Peyer's patch (tissue), 4 donors: ENCODE measurements at places on chromosomes 3 and 15. TPM values are rescaled to one million over a fixed set of nuclear protein-coding genes. Genes with fewer than 3 reads are reported as not detected.

Gene RASSF1
- total RNA-seq: 28.5 TPM

Gene SH2D7
- 3.3 TPM for total RNA-seq

Gene GUCA1C
- total RNA-seq: not detected

Gene RBP2
- 315 TPM for total RNA-seq

Gene ARMC8
- total RNA-seq: 77.2 TPM

Gene C3orf22
- total RNA-seq: not detected

Gene ST8SIA2
- total RNA-seq: not detected

Gene NMNAT3
- total RNA-seq: 13.5 TPM

Gene UCN2
- total RNA-seq: not detected

Gene CA12
- 33.0 TPM for total RNA-seq

Gene CHRNA3
- not detected for total RNA-seq

Gene TMCO5A
- not detected for total RNA-seq

Gene SLC9C1
- total RNA-seq: 0.67 TPM

Gene GATM
- 196 TPM for total RNA-seq

Gene FHIT
- 16.9 TPM for total RNA-seq

Gene MYO5C
- total RNA-seq: 60.2 TPM

Gene MIX23
- total RNA-seq: 32.8 TPM

DNA sequence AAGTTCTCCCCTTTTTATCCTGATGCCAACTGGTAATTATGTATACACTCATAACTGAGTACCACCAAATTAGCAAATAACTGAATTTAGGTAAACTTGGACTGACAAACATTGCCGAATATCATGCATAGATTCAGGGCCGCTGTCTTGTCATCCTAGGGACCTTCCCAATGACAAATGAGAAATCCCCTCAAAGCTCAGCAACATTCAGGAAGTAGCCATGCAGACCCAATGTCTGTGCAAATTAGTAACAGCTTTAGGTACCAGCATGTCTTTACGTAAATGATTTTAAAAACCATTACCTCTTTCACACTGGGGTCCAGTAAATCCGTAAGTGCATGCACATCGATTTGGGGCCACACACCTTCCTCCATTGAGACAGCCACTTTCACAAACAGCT is 49.5 kb downstream of the FBN1 start:
- H3K36me3 ChIP-seq: no peaks in the 10 kb centered on the region
- no peaks in the 10 kb centered on the region for H3K27me3 ChIP-seq
- H3K4me1 ChIP-seq: no peaks in the 10 kb centered on the region
- no peak for DNase-seq
- H3K4me3 ChIP-seq: no peak overlapping the region
- no peak overlapping the region for H3K27ac ChIP-seq

DNA sequence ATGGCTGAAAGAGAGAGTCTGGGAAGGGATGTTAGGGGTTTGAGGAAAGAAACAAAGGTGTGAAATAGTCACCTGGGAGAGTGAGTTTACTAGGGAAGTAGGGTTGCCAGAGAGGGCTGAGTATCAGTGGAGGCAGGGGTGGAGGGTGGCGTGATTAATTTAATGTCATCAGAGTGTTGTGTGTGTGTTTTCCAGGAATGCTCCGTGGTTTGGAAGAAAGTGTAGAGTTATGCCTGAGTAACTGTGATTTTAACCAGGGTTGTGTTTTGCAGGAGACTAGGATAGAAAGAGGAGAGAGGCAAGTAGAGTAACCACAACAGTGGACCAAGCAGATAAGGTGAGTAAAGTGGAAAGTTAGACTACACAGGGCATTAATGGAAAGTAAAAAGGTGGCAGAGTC is 27.2 kb downstream of the PLD1 start:
- H3K36me3 ChIP-seq: no peaks in the 10 kb centered on the region
- H3K27ac ChIP-seq: no peak overlapping the region
- no peak overlapping the region for H3K4me3 ChIP-seq
- H3K4me1 ChIP-seq: no peaks in the 10 kb centered on the region
- no peak for DNase-seq
- H3K27me3 ChIP-seq: no peaks in the 10 kb centered on the region

DNA sequence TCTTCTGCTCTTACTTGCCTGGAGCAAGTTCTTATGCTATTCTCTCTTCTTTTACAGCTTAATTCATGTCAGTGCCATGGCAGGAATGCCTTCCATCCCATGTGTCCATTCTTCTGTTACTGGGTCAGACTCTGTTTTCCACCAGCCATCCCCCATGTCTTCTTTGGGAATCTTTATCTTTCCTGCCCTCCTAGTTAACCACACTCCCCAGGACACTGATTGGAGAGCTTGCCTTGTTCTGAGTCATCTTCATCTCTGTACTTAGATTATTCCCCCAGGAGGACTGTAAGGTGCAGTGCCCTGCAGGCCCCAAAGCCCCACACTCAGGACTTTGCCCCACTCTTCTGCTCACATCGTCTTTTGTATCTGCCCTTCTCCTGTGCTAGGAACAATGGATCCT is 3.6 kb downstream of the ABHD17C start:
- no peak for DNase-seq
- H3K27me3 ChIP-seq: no peaks in the 10 kb centered on the region
- no peaks in the 10 kb centered on the region for H3K36me3 ChIP-seq

- H3K4me1 ChIP-seq: no peaks in the 10 kb centered on the region
- no peaks in the 10 kb centered on the region for H3K27me3 ChIP-seq
- no peak overlapping the region for H3K27ac ChIP-seq
- DNase-seq: no peak
- H3K36me3 ChIP-seq: no peaks in the 10 kb centered on the region
Measured at GRCh38 chr3:111738238-111738637, 120.8 kb upstream of the PHLDB2 start.

GRCh38 chr3:171561596-171562323 is 101.6 kb upstream of the TNIK start:
- no peaks in the 10 kb centered on the region for H3K4me1 ChIP-seq
- H3K27me3 ChIP-seq: no peaks in the 10 kb centered on the region
- H3K27ac ChIP-seq: no peak overlapping the region
- H3K36me3 ChIP-seq: no peaks in the 10 kb centered on the region

GRCh38 chr3:112948346-112948838 is 26.5 kb downstream of the CD200R1 start:
- no peaks in the 10 kb centered on the region for H3K4me1 ChIP-seq
- DNase-seq: no peak
- H3K27me3 ChIP-seq: no peaks in the 10 kb centered on the region

DNA sequence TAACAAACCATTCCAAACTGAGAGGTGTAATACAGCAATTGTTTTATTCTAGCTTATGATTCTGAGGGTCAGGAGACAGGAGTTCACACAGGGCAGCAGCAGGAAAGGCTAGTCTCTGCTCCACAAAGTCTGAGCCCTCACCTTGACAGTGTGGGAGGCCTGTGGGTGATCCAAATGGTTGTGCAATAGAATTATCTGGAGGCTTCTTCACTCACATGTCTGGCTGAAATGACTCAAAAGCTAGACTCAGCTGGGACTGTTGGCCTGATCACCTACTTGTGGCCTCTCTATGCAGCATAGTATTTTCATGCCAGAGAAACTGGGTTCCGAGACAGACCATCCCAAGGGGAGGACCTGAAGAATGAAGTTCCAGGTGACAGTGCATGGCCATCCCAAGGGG is 233.9 kb upstream of the UBE2E2 start:
- H3K27me3 ChIP-seq: no peaks in the 10 kb centered on the region
- H3K4me1 ChIP-seq: no peaks in the 10 kb centered on the region
- DNase-seq: no peak
- no peak overlapping the region for H3K27ac ChIP-seq

DNA sequence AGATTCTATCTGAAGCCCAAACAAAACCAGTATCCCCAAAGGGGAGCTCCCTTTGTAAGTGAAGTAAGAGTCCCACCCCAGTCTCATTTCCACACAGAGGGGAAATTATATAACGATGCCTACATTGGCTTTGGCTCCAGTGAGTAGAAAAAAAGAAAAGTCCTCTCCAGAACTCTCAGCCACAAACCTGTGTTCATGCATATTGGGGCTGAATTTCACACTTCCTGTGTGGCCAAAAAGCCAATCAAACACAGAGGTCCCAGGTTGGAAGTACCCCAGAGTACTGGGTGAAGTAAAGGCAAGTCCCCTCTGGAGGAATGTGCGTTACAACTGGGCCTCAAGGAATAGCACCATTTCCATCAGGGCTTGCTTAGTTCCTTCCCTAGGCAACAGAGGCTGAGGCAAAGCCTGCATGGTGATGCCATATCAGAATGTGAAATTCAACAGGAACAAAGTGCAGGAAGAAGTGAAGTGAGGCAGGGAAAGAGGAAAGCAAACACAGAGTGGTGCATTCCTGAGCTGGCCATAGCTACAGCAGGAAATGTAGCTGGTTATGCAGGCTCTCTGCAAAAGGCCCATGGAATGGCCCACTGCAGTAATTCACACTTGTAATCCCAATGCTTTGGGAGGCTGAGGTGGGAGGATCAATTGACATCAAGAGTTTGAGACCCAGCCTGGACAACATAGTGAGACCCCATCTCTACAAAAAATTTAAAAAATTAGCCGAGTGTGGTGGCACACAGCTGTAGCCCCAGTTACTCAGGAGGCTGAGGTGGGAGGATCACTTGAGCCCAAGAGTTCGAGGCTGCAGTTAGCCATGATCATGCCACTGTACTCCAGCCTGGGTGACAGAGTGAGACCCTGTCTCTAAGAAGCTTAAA is 16.6 kb upstream of the CX3CR1 start:
- DNase-seq: no peak
- no peaks in the 10 kb centered on the region for H3K27me3 ChIP-seq
- no peak overlapping the region for H3K27ac ChIP-seq

GRCh38 chr3:111662012-111662411 is 66.9 kb upstream of the ZBED2 start:
- no peaks in the 10 kb centered on the region for H3K36me3 ChIP-seq
- no peak overlapping the region for H3K4me3 ChIP-seq
- no peaks in the 10 kb centered on the region for H3K4me1 ChIP-seq
- no peaks in the 10 kb centered on the region for H3K27me3 ChIP-seq

GRCh38 chr3:185830018-185830797 is 5.4 kb upstream of the IGF2BP2 start:
- no peaks in the 10 kb centered on the region for H3K36me3 ChIP-seq
- no peak overlapping the region for H3K27ac ChIP-seq
- no peak overlapping the region for H3K4me3 ChIP-seq
- no peak for DNase-seq
- no peaks in the 10 kb centered on the region for H3K27me3 ChIP-seq

- H3K27ac ChIP-seq: no peak overlapping the region
- no peaks in the 10 kb centered on the region for H3K27me3 ChIP-seq
- peak overlapping the region; percentile 60 for H3K4me3 ChIP-seq
- H3K36me3 ChIP-seq: no peaks in the 10 kb centered on the region
Measured at GRCh38 chr3:120092474-120092873, 1.8 kb downstream of the GSK3B start.

DNA sequence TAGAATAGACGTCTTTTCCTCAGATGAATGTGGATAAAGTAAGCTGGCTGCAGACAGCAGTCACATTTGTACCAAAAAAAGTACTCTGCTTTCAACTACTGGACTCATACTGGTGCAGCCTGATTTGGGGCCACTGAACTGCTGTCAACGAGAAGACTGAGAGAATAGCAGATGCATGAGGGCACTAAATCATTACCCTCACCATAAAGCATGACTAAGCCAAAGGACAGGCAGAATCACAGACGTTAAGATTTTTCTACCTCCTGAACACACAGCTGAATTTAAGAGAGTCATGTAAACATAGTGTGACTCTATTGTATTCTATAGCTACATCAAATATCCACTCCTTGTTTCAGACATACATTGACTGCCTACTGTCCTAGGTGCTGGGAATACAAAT is 67.8 kb upstream of the CDAN1 start:
- no peaks in the 10 kb centered on the region for H3K4me1 ChIP-seq
- H3K27ac ChIP-seq: no peak overlapping the region
- no peak for DNase-seq
- no peak overlapping the region for H3K4me3 ChIP-seq
- H3K36me3 ChIP-seq: no peaks in the 10 kb centered on the region
- H3K27me3 ChIP-seq: no peaks in the 10 kb centered on the region

- H3K27me3 ChIP-seq: no peaks in the 10 kb centered on the region
- H3K4me1 ChIP-seq: no peaks in the 10 kb centered on the region
- no peak for DNase-seq
- no peak overlapping the region for H3K27ac ChIP-seq
- no peaks in the 10 kb centered on the region for H3K36me3 ChIP-seq
Measured at GRCh38 chr3:23629181-23629894, 176.4 kb upstream of the UBE2E1 start.

DNA sequence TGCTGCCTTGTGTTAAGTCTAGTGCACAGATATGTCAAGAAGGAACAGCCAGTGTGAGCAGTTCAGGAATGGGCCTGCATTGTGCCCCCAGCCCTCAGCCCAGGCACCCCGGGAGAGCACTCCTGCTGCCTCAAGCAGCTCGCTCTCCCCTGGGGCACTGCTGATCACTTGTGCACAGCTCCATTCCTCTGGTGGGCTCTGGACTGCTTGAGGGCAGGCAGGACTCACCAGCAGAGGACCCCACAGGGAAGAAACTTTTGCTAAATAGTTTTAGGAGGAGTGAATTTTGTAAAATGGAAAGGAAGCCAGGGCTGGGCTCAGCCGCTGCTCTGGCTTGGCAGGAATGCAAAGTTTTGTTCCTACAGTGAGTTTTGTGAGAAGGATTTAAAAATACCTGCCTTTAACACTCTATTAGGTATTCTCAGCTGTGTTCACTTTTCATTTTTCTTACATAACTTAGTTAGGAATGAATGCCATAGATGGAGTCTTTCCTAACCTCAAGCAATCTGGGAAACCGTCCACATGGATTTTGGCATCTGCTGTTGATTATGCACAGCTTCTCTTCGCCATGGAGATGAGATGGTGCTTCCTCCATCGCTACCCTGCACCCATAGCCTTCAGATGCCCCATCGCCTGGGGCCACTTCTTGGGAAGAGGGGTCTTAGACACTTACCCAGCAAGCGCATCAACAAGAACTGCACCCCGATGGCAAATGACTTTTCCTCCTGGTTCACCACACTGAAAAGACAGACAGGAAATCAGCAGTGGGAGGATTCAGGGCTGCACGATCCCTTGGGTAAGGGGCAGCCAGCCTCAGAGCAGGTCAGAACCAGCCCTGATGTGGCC is 42.3 kb upstream of the RAB6B start:
- H3K36me3 ChIP-seq: no peaks in the 10 kb centered on the region
- H3K27me3 ChIP-seq: no peaks in the 10 kb centered on the region
- no peaks in the 10 kb centered on the region for H3K4me1 ChIP-seq
- H3K4me3 ChIP-seq: no peak overlapping the region

GRCh38 chr15:44595656-44596510 is 58.9 kb downstream of the EIF3J start:
- H3K4me1 ChIP-seq: no peaks in the 10 kb centered on the region
- no peak overlapping the region for H3K4me3 ChIP-seq
- no peak overlapping the region for H3K27ac ChIP-seq
- no peak for DNase-seq
- no peaks in the 10 kb centered on the region for H3K27me3 ChIP-seq
- H3K36me3 ChIP-seq: peaks cover 6% of the 10 kb centered on the region
